ENCODE measurements at places on chromosomes 3 and 15.

DNA sequence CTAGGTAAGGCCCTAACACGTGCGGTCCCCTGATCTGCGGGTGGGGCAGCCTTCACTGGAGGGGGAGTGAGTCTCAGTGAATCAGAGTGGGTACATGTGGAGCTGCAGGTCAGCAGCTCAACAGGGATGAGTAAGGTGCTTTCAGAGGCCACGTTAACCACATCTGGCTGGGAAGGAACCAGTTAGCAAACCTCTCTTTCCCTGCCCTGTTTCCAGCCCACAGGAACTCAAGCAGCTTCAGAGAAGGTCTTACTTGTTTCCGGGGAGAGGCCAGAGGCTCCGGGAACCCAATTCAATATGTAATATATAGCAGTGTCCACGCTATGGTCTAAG, 175.3 kb downstream of the XXYLT1 start:
- no peak for DNase-seq

- DNase-seq = peak; percentile 82
Measured at GRCh38 chr3:135992072-135992471, 26.5 kb downstream of the PPP2R3A start.

DNA sequence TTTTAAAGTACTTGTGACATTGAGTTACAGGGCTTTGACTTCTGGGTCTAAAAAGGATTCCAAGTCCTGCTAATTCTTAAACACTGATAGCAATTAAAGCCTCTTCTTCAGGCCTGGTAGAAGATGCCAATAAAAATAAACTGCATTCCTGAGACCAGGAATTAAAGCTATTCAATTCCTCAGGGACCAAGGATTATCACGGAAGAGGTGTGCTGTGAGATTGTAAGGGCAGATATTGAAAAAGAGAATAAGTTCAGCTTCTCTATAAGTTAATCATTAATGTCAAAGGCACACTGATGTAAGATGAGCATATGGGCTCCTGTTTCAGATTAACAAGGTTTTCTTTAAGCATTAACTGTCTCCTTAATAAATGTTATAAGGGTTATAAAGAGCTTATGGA, 611.3 kb downstream of the SI start:
- DNase-seq = peak; percentile 25

DNA sequence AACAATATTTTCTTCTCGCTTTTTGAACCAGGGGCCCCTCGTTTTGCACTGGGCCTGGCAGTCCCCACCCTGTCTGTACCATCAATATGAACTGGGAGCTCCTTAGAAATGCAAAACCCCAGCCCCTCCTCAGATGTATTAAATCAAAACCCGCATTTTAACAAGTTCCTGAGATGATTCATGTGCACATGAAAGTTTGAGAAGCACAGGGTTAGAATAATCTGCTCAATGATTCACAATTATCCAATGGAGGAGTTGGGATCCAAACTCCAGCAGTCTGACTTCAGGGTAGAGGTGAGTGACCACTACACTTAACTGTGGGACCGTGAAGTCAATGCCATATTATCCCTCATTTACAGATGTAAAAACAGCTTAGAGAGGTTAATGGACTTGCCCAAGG, 256.4 kb downstream of the IGSF11 start:
- no peak for DNase-seq

DNA sequence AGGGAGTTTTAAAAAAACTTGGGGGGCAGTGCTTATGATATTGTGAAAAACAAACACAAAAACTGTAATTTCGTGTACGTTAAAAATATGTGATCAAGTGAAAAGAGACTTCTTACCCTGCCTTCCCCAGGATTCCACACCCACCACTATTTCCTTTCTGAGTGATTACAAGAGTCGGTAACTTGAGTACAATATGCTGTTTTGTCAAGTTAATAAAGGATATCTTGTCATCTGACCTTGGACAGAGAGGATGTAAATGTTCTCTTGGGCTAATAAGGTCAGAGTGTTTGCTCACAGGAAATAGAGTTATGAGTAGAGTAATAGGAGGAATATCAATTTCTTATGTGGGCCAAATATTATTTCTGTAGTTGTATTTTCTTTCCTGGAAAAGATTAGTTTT, 68.1 kb downstream of the NOX5 start:
- DNase-seq = no peak

DNA sequence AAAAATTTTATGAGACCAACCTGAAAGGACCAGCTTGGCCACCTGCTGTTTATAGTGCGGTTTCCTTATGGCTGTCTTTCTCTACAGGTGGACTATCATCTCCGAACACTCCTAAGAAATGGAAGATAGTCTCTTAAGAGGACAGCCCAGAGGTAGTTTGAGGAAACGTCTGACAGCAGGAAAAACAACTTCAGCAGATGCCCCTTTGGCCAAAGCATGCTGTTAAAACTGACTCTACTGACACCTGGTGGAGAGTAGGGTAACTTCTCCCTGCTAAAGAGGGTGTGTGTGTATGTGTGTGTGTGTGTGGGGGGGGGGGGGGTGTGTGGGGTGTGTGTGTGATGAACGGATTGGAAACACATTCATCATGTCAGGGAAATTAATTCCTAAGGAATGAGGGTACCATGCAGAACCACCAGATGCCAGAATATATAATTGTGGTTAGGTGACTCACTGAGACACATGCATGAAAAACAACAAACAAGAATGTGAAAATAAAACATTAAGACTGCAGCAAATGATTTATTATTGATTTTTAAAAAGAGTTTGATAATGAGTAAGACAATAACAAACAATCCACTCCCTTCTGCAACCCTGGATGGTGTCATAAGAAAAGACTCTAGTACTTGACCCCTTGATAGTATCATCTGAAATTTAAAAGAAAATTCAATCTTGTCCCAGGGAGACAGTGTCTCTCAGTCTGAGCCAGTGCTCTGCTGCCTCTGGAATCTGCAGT, 256.5 kb downstream of the THRB start:
- peak; percentile 96 for DNase-seq

GRCh38 chr3:167705840-167706239, 28.9 kb downstream of the PDCD10 start:
- DNase-seq = no peak

DNA sequence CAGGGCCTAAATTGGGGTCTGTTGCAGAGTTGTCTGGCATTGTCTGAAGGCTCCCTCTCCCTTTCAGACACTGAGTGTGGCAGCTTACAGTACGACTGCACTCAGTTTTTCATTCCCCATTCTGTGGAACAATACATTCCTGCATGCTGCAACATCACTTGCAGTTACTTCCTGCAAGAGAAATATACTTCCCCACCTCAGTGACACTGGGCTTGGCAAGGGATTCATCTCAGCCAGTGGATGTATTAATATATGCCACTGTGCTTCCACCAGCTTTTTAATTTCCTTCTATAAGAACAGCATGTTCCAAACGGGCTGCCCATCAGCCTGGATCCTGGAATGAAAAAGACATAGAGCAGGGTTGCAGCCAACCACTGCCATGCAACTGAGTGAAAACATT, 23.1 kb downstream of the B3GALNT1 start:
- no peak for DNase-seq

DNA sequence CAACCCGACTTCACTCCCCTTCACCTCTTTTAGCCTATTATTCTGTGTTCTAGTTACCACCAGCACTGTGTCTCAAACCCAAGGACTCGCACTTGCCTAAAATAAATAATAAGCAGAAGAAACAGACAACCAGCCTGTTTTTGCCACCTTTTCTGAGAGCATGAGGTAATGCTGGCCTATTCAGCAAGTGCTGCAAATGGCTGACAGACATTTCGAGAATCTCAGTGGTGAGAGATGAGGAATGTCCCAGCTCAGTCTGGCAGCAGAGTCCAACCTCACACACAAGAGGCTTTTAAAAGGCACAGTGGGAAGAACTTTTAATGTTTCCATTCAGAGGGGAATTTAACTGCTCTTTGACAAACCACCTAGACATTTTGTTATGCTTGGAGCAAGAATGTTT, 143.3 kb upstream of the GMNC start:
- DNase-seq = no peak

DNA sequence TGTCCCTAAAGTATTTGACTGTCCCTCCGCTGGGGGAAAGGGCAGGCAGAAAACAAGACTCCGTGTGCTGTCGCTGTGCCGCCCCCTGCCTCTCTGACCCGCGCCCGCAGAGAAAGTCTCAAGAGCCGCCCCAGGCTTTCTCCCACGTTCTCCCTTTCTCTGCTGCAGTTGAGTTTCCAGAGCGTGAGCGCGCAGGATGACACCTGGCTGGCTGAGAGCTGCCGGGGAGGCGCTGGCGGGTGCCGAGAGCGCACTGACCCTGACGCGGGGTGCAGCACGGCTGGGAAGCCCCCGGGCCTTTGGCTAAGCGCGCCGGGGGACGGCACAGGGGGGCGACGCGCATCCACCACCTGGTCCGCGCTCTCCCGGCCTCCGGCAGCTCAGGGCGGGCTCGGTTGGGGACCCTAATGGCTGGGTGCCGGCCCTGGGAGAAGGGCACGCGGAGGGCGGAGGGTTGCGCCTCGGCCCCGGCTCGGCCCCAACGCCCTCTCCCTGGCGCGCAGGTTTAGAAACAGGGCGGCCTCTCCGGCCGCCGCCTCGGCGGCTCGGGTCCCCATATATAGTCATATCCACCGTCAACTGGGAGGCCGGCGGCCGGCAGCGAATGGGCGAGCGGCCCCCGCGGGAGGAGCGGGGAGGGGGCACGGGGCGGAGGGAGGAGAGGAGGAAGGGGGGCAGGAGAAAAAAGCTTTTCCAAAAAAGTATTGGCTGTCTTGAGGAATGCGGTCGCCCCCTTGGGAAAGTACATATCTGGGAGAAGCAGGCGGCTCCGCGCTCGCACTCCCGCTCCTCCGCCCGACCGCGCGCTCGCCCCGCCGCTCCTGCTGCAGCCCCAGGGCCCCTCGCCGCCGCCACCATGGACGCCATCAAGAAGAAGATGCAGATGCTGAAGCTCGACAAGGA, at the start of gene TPM1:
TPM1 (plus strand) TSS at position 774 of the 903 bp plus-strand sequence; CDS start at position 857, 83 bp downstream.
- DNase-seq = peak; percentile 97

- DNase-seq = peak; percentile 54
Measured at GRCh38 chr3:63400246-63400860, 122.2 kb downstream of the SYNPR start.

GRCh38 chr3:187902936-187903335, 157.7 kb upstream of the BCL6 start:
- no peak for DNase-seq

GRCh38 chr15:39433376-39433775, 147.5 kb upstream of the THBS1 start:
- DNase-seq = no peak

- no peak for DNase-seq
Measured at GRCh38 chr3:187458921-187459320, 90.7 kb downstream of the RTP4 start.

GRCh38 chr3:17384567-17385296, 357.7 kb downstream of the TBC1D5 start:
- no peak for DNase-seq

GRCh38 chr15:51732646-51733045, 4.8 kb downstream of the LYSMD2 start:
- no peak for DNase-seq

DNA sequence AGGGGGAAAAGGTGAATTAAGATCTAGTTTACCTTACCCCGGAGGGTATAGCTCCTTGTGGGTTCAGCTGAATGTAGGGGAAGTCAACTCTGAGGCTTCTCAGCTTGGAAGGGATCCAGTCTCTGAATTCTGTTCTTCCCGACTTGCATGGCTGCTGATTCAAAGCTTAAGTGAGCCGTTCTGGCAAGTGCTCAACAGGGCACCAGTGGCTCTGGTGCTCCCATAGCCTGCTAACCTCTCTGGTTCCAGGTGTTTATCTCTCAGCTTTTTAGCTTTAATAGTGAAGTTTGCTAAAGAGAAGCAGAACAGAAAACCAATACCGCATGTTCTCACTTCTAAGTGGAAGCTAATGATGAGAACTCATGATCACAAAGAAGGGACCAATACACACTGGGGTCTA, 46.3 kb upstream of the RBP1 start:
- no peak for DNase-seq

GRCh38 chr3:5110337-5110736, 11.8 kb upstream of the ARL8B start:
- no peak for DNase-seq
